ENCODE measurements at places on chromosomes 1 and 21.

- no peak for DNase-seq
Observed at GRCh38 chr1:208039536-208040332, 128.8 kb upstream of the CD34 start.

DNA sequence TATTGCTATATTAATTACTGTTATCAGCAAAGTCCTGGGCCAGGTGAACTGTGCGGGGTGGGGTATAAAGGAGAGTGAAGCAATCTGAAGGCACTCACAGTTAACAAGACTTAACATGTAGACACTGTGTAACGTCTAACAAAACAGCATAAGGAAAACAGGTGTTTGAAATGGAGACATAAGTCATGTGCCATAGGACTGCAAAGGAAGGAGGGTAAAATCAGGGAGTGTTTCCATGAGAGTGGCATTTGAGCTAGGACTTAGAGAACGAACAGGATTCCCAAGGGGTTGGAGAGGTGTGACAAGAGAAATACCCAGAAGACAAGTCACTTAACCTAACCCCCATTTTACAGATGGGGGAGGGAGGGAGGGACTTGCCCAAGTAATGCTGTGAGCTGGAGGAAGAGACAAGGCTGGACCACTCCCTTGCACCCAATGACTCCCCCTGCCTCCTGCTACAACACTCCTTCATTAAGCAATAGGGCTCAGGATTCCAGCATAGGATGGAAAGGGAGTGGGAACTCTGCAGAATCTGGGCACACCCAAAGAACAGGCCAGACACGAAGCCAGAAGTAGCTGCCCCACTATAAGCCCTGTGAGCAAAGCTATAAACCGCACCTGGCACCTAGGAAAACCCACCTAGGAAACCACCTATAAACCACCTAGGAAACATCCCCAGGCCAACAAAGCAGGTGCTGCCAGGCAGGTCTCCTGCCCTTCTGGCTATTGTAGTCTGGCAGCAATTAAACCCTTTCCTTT lies 6.6 kb downstream of the PEF1 start:
- no peak for DNase-seq

GRCh38 chr1:109290998-109291397 lies 8.1 kb upstream of the PSRC1 start:
- DNase-seq = no peak

DNA sequence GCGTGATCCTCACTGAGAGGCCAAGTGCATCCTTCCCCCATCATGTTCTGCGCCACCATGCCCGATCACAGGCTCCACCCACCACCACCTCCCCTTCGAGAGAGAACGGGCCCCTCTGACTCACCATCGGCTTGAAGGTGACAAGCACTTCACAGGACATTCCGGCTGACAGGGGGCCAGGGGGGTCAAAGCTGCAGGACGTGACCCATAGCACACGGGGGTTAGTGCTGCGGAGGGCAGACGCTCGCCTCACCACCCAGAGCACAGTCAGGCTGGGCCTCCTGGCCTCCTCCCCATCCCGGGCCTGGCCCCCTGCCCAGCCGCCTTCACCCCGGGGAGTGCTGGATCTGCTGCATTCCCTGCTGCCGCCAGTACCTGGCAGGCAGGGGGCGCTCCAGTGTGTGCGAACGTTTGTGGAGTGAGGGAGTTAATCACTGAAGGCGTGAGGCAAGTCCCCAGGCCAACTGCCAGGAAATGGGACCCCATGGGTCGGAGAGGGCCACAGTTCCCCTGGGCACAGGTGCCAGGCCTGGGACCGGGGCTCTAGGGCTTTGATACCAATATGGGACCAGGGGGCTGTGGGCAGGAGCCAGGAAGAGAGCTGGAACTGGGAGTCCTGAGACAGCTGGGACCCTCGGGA lies 40.9 kb upstream of the TMEM52 start:
- no peak for DNase-seq

DNA sequence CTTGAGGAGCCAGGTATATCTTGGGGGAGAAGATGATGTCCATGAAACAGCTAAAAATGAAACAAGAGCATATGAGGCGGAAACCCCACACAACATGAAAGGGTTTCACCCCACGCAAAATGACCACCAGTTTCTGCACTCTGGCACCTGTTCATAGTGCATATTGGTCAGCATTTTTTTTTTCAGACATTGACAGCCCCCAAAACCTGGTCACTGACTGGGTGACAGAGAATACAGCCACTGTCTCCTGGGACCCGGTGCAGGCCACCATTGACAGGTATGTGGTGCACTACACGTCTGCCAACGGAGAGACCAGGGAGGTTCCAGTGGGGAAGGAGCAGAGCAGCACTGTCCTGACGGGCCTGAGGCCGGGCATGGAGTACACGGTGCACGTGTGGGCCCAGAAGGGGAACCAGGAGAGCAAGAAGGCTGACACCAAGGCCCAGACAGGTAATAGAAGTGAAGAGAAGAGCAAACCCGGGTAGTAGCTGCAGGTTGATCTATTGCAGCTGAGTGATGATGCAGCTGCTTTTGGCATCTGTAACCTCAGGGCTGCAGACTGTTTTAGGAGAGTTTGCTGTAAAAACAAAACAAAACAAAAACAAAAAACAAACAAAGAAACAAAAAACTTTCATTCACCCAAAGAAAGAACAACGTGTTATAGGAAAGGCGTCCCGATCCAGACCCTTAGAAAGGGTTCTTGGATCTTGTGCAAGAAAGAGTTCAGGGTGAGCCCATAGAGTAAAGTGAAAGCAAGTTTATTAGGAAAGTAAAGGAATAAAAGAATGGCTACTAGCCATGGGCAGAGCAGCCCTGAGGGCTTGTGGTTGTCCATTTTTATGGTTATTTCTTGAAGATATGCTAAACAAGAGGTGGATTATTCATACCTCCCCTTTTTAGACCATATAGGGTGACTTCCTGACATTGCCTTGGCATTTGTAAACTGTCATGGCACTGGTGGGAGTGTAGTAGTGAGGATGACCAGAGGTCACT lies 51.0 kb downstream of the TNN start:
- no peak for DNase-seq

DNA sequence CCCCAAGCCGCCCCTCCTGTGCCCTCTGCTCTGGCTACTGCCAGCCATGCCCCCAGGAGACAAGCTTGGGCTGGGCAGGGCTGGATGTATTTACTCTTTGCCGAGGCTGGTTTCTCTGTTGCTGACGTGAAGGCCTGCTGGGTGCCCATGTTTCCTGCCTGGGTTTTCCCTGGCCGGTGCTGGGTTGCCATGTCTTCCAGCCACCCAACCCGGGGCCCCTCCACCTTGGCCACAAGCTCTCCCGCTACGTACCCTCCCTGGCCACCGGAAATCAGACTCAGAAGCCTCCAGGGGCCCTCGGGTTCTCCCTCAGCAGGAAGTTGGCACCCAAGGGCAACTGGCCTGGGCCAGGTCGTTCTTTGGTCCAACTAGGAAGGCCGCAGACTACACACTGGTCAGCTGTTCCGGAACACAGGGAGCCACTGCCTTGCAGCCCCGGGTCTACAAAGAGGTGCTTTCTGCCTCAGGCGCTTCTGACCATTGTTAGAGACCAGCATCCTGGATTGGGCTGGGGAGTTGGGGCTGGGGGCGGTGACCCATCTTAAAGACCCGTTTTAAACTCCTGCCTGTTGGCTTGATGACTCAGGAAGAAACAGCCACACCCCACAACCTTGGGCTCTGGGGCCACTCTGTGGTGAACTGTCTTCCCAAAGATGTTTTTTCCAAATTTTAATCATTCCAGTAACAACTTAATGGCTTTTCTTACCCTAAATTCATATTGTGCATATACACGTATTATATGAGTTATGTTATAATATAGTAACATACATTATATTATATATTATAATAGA lies 71.2 kb upstream of the RUNX3 start:
- no peak for DNase-seq

DNA sequence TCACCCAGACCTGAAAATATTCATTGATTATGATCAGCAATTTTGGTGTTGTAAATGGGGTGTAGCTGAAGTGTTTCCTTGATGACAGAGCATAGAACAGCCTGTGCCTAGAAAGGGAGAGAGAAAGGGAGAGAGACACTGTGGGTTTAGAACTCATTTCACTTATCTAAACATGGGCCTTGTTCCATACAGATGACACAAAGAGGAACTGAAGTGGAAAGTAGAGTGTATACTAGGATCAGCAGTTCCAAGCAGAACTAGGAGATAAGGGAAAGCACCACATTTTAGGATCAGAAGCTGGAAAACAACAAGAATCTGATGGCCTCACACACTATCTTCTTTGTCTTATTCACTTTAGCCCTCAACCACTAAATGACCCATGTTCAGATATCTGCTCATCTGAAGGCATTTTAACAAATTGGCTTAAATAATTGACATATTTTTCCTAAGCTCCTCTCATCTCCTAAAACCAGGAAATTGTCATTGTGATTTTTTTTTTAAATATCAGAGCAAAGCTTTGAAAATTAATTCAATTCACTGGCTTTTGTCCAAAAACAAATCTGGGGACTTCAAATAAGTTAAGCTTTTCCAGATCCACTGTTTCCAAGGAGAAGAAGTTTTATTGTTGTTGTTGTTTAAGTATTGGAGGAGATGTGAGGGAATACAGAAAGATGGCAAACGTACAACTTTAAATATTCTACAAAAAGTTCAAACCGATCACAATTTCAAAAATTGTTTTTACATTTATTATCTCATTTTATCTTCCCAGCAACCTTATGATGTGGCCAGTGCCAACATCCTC lies 103.8 kb downstream of the LYPLAL1 start:
- no peak for DNase-seq

DNA sequence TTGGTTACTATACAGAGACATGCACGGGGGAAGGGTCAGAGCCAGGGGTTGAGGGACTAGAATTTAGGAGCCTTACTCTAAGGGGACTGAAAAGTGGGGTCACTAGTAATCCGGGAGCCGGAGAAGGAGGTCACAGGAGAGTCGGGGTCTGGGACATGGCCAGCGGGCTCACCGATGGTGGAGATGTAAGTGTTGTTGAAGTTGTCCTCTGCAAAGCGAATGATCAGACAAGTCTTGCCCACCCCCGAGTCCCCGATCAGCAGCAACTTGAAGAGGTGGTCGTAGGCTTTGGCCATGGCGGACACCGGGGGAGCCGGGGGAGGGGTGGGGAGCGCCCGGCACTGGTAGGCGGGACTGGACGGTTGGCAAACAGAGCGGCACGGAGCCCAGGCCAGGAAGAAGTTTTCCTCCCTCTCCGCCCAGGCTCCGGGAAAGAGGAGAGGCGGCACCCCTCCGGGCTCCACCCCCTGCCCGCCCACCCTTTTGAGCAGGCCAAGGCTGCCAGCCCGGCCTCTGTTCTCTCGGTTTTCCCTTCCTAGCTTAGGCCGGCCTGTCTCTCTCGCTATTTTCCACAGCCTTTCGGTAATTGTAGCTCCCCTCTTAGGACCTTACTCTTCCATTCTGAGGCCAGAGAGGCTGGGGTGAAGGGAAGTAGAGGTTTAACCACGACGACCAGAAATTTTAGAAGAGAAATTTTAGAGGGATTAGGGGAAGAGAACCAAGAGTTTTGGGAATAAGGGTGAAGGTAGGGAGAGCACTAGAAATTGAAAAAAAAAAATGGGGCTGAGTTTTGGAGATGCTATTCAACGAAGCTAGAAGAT lies at the start of gene RAB13:
Gene RAB13 (minus strand): TSS at position 399 of the 821 bp plus-strand sequence. CDS start 103 bp downstream, at position 296.
- no peak for DNase-seq

DNA sequence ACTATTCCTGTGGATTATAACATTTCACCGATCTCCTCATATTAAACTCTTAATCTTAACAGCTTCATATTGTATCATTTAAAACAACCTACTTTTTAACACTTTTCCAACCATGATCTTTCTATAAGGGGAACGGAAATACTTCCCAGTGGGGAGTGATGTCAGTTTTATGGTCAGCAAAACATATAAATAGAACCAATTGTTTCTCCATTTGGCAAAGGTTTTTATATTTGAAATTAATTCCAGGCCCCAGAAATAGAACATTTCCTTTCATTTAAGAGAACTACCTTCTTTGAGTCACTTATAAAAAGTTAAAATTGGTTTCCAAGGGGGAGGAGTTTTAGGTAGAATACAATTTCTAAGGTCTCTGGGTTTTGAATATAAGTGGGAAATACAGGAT lies 189.6 kb downstream of the TGFBR3 start:
- DNase-seq = no peak

DNA sequence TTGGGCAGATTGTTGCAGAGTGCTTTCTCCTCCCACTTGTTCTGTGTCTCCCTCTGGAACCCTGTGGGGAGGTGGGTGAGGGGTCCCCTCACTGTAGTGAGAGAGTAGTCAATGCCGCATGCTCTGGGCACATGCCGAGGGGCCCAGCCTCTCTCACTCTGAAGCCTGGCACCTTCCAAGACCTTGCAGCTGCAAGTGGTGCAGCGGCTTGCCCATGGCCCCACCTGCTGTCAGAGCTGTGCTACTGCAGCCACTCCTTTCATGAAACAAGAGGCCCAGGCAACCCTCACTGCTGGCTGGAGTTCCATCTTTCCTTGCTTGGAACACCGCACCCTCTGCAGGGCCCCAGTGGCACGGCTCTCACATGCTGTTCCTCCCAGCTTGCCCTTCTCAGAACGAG lies 58.4 kb upstream of the COL6A1 start:
- DNase-seq = peak; percentile 25

DNA sequence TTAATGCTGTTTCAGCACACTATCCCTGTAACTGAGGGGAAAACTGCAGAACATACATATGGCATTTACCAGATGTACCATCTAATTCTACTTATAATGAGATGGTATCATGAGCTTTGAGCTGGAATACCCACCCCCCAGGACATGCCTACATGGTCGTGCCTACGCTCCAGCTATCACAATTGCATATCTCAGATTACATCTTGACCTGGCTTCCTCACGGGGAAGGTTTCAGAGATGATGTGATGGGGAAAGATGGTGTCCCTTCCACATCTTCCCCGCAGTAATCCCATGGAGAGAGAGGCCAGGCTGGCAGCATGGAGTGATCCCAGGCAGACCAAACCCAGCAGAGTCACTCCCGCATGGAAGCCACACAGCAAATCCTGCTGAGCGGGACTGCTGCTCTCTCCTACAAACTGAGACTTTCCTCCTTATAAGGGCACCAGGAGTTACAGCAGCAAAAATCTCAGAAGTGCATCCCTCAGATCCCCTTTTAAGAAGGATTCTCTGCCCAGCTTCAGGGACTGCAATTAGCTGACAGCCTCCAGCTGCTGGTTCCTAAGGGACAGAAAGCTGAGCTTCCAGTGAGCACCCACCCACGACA lies 67.1 kb downstream of the KCNH1 start:
- no peak for DNase-seq

- DNase-seq = no peak
Observed at GRCh38 chr1:61254634-61255357, 172.4 kb downstream of the NFIA start.

DNA sequence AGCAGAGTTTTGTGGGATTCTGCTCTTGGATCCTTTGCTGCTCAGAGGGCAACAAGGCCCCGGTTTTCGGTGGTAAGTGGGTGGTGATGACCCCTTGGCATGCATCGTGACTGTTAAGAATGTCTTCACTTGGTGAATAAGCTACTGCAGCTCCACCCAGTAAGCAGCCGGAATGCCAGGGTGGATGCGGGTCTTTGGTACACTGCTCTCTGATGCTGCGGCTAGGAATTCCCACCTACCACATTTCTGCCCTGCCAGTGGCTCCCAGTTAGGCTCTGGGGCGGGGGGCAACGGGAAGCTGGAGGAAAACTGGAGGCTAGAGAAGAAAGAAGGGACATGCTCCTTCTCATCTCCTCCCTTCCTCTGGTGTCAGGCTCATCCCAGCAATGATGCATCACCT lies 180.4 kb upstream of the GALNT2 start:
- DNase-seq = no peak

Measured in T-helper 22 cell (primary cell).